ENCODE measurements at places on chromosomes 11 and 22. TPM values are rescaled to one million over a fixed set of nuclear protein-coding genes. Genes with fewer than 3 reads are reported as not detected.
A peak's percentile ranks its signal among the peaks of the same experiment; 100 is the strongest.

Gene MRGPRE
- 0.17 TPM for total RNA-seq

Gene CTSC
- 75.8 TPM for total RNA-seq

Gene MN1
- total RNA-seq: 7.4 TPM

Gene C11orf87
- total RNA-seq: not detected

Gene CRY2
- 21.5 TPM for total RNA-seq

DNA sequence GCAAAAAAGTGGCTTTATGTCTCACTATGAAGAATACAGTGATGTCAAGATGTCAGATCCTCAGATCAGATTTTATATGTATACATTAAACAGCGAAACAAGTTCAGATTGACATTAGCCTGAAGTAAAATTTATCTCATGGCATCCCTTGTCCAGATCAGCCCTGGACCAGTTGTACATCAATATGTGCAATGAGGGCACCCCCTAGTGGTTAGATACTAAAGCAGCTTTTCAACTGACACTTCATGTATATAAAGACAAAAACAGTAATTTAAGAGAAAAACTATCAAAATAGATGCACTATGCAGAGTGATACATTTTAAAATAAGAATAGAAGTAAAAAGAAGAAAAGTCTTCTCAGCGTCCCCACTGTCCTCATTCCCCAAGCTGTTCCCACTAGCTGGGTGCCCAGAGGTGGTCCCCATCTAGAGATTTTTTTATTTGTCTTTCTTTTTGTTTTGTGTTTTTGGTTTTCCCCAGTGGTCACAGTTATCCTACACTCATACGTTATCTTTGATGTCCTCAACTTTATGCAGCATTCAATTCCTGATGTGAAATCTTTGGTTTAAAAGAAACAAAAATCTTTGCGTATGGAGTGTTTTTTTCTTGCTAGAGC is 2193.4 kb upstream of the RAG2 start:
- no peaks in the 10 kb centered on the region for H3K27me3 ChIP-seq
- H3K4me3 ChIP-seq: no peak overlapping the region
- peak; percentile 80 for DNase-seq
- no peak overlapping the region for H3K27ac ChIP-seq
- no peaks in the 10 kb centered on the region for H3K36me3 ChIP-seq
- H3K4me1 ChIP-seq: no peaks in the 10 kb centered on the region

GRCh38 chr11:78420255-78420764 is 2.7 kb upstream of the GAB2 start:
- peaks cover 15% of the 10 kb centered on the region for H3K4me1 ChIP-seq
- peak overlapping the region; percentile 70 for H3K27ac ChIP-seq
- H3K36me3 ChIP-seq: no peaks in the 10 kb centered on the region
- no peaks in the 10 kb centered on the region for H3K27me3 ChIP-seq

DNA sequence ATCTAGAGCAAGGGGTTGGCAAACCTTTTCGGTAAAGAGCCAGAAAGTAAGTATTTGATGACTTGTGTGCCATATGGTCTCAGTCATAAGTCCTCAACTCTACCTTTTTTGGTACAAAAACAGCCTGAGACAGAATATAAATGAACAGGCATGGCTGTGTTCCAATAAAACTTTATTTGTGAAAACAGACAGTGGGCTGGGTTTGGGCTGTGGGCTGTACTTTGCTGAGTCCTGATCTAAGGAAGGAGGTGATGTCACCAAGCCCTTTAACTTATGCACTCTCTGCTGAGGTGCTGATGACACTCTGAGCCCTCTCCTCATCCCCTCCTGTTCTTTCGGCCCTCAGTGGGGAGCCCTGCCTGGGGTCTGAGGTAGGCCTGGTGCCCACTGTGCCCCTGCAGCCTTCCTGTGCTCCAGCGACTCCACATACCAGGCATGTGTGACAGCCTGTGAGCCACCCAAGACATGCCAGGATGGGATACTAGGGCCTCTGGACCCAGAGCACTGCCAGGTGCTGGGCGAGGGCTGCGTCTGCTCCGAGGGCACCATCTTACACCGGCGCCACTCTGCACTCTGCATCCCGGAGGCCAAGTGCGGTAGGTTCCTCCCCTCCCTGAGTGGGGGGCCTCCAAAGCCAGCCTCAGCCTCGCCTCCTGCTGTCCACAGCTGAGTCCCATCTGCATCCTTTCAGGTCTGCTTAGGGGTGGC is 85.9 kb upstream of the MYOD1 start:
- no peaks in the 10 kb centered on the region for H3K36me3 ChIP-seq
- H3K27me3 ChIP-seq: peaks cover 2% of the 10 kb centered on the region
- H3K4me3 ChIP-seq: no peak overlapping the region
- no peak for DNase-seq

DNA sequence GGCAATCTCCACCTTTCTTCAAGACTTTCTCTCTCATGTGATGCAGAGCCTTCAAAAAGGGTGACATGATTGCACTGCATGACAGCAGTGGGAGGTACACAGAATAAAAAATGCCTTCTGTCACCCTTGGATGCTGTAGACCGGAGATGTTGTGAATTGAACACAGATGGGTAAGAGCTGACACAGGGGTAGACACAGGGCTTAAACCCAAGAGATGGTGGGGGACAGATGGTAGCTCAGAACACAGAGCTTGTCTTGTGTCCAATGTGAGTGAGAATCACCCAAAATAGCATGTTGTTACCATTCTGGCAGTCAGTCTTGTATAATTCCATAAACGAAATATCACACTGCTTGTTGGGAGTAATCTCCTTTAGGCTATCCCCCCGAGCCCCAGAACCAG is 69.9 kb downstream of the JRKL start:
- H3K27me3 ChIP-seq: no peaks in the 10 kb centered on the region
- H3K36me3 ChIP-seq: no peaks in the 10 kb centered on the region
- DNase-seq: no peak

GRCh38 chr11:85299258-85299942 is 327.7 kb downstream of the DLG2 start:
- H3K27me3 ChIP-seq: no peaks in the 10 kb centered on the region
- DNase-seq: no peak
- H3K27ac ChIP-seq: no peak overlapping the region
- H3K4me3 ChIP-seq: no peak overlapping the region
- no peaks in the 10 kb centered on the region for H3K4me1 ChIP-seq

GRCh38 chr11:69483170-69483569 is 1.7 kb downstream of the LINC01488 start:
- no peak overlapping the region for H3K4me3 ChIP-seq
- peaks cover 6% of the 10 kb centered on the region for H3K4me1 ChIP-seq
- no peaks in the 10 kb centered on the region for H3K36me3 ChIP-seq
- no peak overlapping the region for H3K27ac ChIP-seq
- DNase-seq: no peak
- H3K27me3 ChIP-seq: no peaks in the 10 kb centered on the region

DNA sequence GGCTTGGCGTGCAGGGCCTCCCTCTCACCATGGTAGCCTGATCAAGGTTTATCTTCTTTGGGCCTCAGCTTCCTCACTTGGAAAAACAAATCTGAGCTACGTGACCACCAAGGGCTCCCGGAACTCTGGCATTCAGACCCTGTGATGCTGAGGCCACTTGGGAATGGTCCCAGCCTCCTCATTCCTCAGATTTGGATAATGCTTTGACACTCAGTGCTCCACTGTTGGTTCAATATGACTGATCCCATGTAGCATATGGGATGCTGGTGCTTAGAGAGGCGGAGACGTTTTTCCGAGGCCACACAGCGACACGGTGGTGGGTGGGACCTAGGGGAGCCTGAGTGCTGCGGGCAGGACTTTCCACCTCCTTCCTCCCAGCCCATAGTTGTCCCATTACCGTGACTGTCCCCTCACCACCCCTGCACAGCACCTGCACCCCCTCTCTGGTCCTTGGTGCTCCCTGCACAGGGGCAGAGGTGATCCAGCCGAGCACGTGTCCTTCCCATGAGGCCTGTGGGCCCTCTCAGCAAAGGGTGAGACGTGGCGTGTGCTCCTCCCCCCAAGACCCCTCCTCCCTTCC is 23.1 kb downstream of the MB start:
- DNase-seq: no peak
- no peaks in the 10 kb centered on the region for H3K36me3 ChIP-seq
- no peak overlapping the region for H3K27ac ChIP-seq
- H3K4me3 ChIP-seq: no peak overlapping the region
- H3K4me1 ChIP-seq: no peaks in the 10 kb centered on the region

- no peak for DNase-seq
- H3K4me1 ChIP-seq: no peaks in the 10 kb centered on the region
- H3K4me3 ChIP-seq: no peak overlapping the region
- H3K27ac ChIP-seq: no peak overlapping the region
- H3K27me3 ChIP-seq: no peaks in the 10 kb centered on the region
Observed at GRCh38 chr22:43038325-43038724, 23.4 kb upstream of the PACSIN2 start.

GRCh38 chr11:21783954-21784353 is 408.9 kb upstream of the ANO5 start:
- no peaks in the 10 kb centered on the region for H3K27me3 ChIP-seq
- DNase-seq: no peak
- no peak overlapping the region for H3K27ac ChIP-seq
- H3K36me3 ChIP-seq: no peaks in the 10 kb centered on the region

DNA sequence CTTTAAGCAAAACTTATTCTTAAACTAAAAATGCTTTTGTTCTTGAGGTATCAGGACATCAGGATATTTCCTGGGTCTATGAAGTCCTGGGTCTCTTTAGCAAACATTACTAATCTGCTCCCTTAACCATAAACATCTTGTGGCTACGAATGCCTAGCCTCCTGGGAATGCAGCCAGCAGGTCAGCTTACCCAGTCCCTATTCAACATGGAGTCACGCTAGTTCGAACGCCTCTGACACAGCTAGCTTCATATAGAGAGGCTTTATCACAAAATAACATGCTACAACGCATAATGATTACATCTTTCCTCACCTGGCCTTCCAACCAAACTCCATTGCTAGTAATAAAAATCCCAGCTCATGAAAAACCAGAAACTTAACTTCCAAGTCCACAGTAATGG is 17.5 kb upstream of the FIBIN start:
- no peaks in the 10 kb centered on the region for H3K4me1 ChIP-seq
- DNase-seq: peak; percentile 77
- no peaks in the 10 kb centered on the region for H3K36me3 ChIP-seq
- no peaks in the 10 kb centered on the region for H3K27me3 ChIP-seq
- no peak overlapping the region for H3K4me3 ChIP-seq

DNA sequence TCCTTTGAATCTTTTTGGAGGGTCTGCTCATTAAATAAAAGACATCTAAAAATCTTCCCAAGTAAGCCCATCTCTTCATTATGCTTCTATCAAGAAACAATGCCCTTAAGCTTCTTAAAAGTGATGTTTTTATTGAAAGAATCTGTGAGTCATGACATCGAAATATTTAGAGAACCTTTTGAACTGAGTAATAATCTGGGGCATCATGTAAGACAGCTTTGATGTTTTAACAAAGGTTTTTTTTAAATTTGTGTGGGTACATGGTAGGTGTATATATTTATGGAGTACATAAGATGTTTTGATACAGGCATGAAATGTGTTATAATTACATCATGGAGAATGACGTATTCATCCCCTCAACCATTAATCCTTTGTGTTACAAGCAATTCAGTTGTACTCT is 46.8 kb downstream of the PLAAT5 start:
- no peak for DNase-seq
- H3K4me1 ChIP-seq: no peaks in the 10 kb centered on the region
- H3K4me3 ChIP-seq: no peak overlapping the region
- no peak overlapping the region for H3K27ac ChIP-seq

- no peak for DNase-seq
- no peak overlapping the region for H3K27ac ChIP-seq
- no peaks in the 10 kb centered on the region for H3K4me1 ChIP-seq
Observed at GRCh38 chr11:98589967-98590366, 430.8 kb upstream of the CNTN5 start.

- H3K27ac ChIP-seq: no peak overlapping the region
- no peak for DNase-seq
- no peaks in the 10 kb centered on the region for H3K36me3 ChIP-seq
- H3K4me1 ChIP-seq: no peaks in the 10 kb centered on the region
Observed at GRCh38 chr11:80390505-80390904, 949.7 kb upstream of the TENM4 start.

DNA sequence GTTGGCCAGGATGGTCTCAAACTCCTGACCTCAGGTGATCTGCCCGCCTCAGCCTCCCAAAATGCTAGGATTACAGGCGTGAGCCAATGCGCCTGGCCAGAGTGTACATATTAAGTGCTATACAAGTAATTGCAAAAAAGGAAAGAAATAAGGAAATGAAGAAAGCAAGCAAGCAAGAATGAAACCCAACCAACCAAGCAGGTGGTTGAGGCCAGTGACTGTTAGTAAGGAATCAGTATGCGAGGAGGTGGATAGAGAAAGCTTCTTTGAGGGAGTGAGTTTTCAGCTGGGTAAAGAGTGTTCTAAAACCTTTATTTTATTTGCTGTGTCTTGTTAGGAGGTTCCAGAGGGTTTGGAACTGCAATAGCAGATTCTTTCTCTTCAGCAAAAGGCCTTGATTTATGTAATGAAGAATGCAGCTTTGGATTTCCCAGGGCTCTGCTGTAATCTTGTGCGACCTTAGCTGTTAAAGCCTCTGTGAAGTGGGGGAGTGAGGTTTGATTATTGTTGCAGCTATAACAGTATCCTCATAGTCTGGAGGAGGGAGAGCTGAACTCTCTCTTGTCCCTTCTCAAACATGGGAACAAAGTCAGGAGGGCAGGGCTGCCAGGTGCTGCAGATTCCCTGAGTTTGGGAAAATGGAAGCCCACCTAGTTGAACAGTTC is 5.7 kb downstream of the AMPD3 start:
- DNase-seq: no peak
- H3K36me3 ChIP-seq: peaks cover 3% of the 10 kb centered on the region
- H3K4me1 ChIP-seq: peaks cover 7% of the 10 kb centered on the region
- no peak overlapping the region for H3K27ac ChIP-seq
- no peak overlapping the region for H3K4me3 ChIP-seq

DNA sequence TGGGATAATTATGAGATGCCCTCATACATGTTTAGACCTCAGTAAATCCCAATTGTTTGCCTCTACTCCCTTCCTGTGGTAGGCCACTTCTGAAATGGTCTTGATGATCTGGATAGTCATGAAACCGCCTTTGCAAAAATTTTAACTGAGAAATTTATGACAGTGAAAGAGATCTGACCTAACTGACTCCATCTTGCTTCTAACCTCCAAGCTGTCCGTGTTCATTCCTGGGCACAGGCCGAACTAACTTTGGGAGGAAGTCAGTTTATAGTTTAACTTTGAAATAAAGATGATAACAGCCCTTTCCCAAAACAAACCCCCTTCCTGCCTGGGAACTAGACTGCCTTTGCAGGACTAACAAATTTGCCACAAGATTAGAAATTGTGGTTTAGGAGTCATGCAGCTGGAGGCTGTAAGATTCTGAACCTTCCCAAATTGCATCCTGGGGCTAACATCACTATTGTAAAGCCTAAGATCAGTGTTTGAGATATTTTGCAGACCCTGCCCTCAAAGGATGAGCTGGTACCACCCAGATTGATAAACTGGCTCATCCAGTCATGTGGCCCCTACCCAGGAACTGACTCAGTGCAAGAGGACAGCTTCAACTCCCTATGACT is 19.9 kb upstream of the CTR9 start:
- peak; percentile 45 for DNase-seq
- no peaks in the 10 kb centered on the region for H3K27me3 ChIP-seq
- peaks cover 10% of the 10 kb centered on the region for H3K4me1 ChIP-seq
- H3K27ac ChIP-seq: no peak overlapping the region
- no peak overlapping the region for H3K4me3 ChIP-seq
